ENCODE measurements at places on chromosomes 1 and 21.

GRCh38 chr1:226126824-226127569 is 59.5 kb downstream of the ACBD3 start:
- H3K4me3 ChIP-seq = no peak overlapping the region
- no peaks in the 10 kb centered on the region for H3K27me3 ChIP-seq
- no peaks in the 10 kb centered on the region for H3K36me3 ChIP-seq
- peaks cover 10% of the 10 kb centered on the region for H3K4me1 ChIP-seq
- H3K27ac ChIP-seq = peak overlapping the region; percentile 46
- DNase-seq = peak; percentile 54

- H3K36me3 ChIP-seq = no peaks in the 10 kb centered on the region
- no peak for DNase-seq
- no peak within 1 kb of the TSS for H3K27ac ChIP-seq
- no peaks in the 10 kb centered on the region for H3K4me1 ChIP-seq
- no peaks in the 10 kb centered on the region for H3K27me3 ChIP-seq
Measured at GRCh38 chr1:182684116-182684828, at the start of gene RGS8. TSS of gene RGS8 (minus strand) at chr1:182684587. CDS start at chr1:182669649, 14,938 bp downstream.

DNA sequence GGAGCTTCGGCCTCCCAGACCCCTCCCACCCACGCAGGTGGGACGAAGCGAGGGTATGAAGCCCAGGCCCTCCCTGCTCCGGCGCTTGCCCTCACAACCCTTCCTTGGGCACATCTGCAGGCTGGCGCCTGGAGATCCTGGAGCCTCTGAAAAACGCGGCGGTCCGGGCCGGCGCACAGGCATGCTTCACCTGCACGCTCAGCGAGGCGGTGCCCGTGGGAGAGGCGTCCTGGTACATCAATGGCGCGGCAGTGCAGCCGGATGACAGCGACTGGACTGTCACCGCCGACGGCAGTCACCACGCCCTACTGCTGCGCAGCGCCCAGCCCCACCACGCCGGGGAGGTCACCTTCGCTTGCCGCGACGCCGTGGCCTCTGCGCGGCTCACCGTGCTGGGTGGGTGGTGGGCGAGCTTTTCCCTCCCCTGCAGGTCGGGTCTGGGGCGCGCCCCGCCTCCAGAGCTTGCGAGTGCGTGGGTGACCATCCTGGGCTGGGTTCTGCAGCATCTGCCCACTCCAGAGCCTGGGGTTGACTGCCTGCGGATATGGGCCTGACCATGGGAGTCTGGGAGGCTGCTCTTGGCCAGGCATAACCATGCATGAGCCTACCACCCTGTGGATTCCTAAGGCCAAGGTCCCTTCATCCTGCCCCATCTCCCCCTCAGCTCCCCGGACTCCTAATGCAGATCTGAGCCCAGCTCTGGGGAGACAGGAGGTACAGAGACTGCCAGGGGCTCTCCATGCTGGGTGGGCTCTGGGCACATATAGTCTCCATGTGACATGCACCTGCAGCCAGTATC is 89.8 kb downstream of the TRIM11 start:
- H3K27me3 ChIP-seq = no peaks in the 10 kb centered on the region
- peaks cover 8% of the 10 kb centered on the region for H3K36me3 ChIP-seq
- no peaks in the 10 kb centered on the region for H3K4me1 ChIP-seq
- H3K4me3 ChIP-seq = no peak overlapping the region
- no peak overlapping the region for H3K27ac ChIP-seq

DNA sequence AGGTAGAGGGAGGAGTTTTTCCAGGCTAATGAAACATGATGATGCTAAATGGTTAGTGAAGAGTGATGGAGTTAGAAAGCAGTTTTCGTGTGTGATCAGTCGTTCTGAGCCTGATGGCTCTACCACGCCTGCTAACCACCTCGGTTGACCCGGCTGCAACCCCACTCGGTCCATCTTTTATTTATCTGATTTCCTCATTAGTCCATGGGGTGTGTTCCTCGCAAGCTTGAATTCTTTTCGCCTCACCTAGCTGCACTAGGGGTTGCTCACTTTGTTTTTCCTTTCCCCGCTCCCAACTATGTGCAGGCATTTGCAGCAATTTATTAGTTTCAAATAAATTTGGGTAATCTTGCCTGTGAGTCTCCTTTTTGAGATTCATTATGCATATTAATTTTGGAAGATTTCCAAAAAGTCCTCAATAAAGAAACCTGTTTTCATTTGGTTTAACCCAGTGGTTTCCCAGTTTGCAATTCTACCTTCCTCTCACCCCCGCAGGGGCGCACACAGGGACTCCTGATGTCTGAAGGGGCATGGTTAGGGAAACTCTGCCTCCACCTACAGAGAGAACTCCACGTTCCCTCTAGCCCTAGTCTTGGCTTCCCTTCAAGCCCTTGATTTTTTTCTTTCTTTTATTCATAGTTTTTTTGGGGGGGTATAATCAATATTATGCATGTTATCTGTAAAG is 12.6 kb downstream of the B3GALT5 start:
- no peaks in the 10 kb centered on the region for H3K27me3 ChIP-seq
- no peak overlapping the region for H3K4me3 ChIP-seq
- no peak overlapping the region for H3K27ac ChIP-seq
- DNase-seq = no peak
- H3K36me3 ChIP-seq = no peaks in the 10 kb centered on the region

GRCh38 chr1:155188268-155188667 is 14.6 kb downstream of the TRIM46 start:
- DNase-seq = peak; percentile 54
- no peak overlapping the region for H3K4me3 ChIP-seq
- no peaks in the 10 kb centered on the region for H3K36me3 ChIP-seq
- H3K4me1 ChIP-seq = no peaks in the 10 kb centered on the region

GRCh38 chr1:109805486-109806165 is 41.9 kb upstream of the EPS8L3 start:
- no peak overlapping the region for H3K4me3 ChIP-seq
- H3K4me1 ChIP-seq = peaks cover 25% of the 10 kb centered on the region
- no peak for DNase-seq
- no peaks in the 10 kb centered on the region for H3K27me3 ChIP-seq

DNA sequence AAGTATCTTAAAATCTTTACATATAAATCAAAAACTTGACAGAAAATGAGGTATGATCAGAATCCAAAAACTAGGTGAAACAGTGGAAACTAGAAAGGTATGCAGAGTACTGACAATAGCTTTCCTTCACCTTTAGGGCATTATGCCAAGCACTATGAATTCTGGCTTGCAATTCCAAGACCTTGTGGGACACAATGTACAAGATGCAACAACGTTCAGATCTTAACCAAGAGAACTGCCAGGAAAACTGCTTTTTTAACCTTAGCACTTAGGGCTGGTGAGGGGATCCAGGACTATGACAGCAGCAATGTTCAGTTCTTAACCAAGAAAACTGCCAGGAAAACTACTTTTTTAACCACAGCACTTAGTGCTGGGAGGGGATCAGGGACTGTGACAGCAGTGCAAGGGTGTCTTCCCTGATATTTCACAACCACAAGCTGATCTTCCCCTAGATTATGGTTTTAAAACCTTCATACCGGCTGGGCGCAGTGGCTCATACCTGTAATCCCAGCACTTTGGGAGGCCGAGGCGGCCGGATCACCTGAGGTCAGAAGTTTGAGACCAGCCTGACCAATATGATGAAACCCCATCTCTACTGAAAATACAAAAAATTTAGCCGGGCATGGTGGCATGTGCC is 22.3 kb downstream of the FOXJ3 start:
- DNase-seq = no peak
- peaks cover 43% of the 10 kb centered on the region for H3K4me1 ChIP-seq
- no peak overlapping the region for H3K4me3 ChIP-seq
- H3K27ac ChIP-seq = peak overlapping the region; percentile 33
- H3K27me3 ChIP-seq = no peaks in the 10 kb centered on the region

- H3K36me3 ChIP-seq = peaks cover 31% of the 10 kb centered on the region
- H3K4me1 ChIP-seq = no peaks in the 10 kb centered on the region
- DNase-seq = peak; percentile 78
- no peak overlapping the region for H3K4me3 ChIP-seq
Measured at GRCh38 chr1:158087320-158087927, 93.3 kb upstream of the CD1D start.

GRCh38 chr1:193806079-193807048 is 620.0 kb upstream of the B3GALT2 start:
- H3K4me3 ChIP-seq = no peak overlapping the region
- H3K4me1 ChIP-seq = no peaks in the 10 kb centered on the region
- H3K27ac ChIP-seq = no peak overlapping the region

GRCh38 chr1:177490036-177490639 is 319.4 kb downstream of the BRINP2 start:
- no peaks in the 10 kb centered on the region for H3K4me1 ChIP-seq
- no peaks in the 10 kb centered on the region for H3K27me3 ChIP-seq
- H3K4me3 ChIP-seq = no peak overlapping the region
- no peak overlapping the region for H3K27ac ChIP-seq

GRCh38 chr1:29691499-29691898 is 455.2 kb downstream of the PTPRU start:
- no peaks in the 10 kb centered on the region for H3K36me3 ChIP-seq
- H3K4me1 ChIP-seq = peaks cover 6% of the 10 kb centered on the region
- no peak overlapping the region for H3K4me3 ChIP-seq
- H3K27me3 ChIP-seq = peaks cover 18% of the 10 kb centered on the region
